CD4-positive, alpha-beta T cell treated with Interleukin-12 subunit alpha and Interleukin-12 subunit beta, for 1 hour (primary cell): ENCODE measurements at places on chromosomes 16 and 17.

- no peak for DNase-seq
Observed at GRCh38 chr17:73533781-73534180, 110.5 kb downstream of the SDK2 start.

- DNase-seq, result peak; percentile 59
Observed at GRCh38 chr16:89700649-89701424, 668 bp downstream of the SPATA2L start.

- DNase-seq, result no peak
Observed at GRCh38 chr17:61394630-61395408, 4.8 kb upstream of the TBX2 start.

GRCh38 chr16:14109077-14109775 lies 38.1 kb downstream of the MRTFB start:
- DNase-seq, result no peak

- DNase-seq, result no peak
Observed at GRCh38 chr16:19994466-19995170, 79.1 kb downstream of the GPR139 start.

- DNase-seq, result peak; percentile 24
Observed at GRCh38 chr16:68644715-68645493, at the start of gene CDH3. Gene CDH3 (plus strand): TSS chr16:68645310. CDS start chr16:68645380, 70 bp downstream.

GRCh38 chr17:55620023-55620422 lies 102.6 kb downstream of the TMEM100 start:
- no peak for DNase-seq

DNA sequence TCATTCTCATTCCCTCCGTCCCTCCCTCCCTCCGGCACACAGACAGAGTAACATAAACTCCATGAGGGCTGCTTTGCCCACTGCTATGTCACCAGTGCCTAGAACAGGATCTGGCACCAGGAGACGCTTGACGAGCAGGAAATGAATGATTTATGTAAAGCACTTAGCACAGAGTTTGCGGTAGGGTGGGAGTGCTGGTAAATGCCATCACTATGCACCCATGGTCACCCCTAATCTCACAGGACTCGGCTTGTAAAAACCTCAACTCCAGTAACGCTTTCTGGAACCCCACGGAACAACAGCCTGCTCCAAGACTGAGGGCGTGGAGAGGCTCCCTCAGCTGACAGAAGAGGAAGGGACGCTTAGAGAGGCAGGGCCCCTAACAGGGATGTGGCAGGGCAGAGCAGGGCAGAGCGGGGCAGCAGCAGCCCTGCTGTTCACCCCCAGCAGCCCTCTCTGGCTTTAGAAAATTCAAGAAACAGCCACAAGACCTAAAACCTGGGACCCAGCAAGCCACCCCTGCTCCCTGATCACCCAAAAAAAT lies 156.9 kb downstream of the C16orf78 start:
- DNase-seq, result no peak

DNA sequence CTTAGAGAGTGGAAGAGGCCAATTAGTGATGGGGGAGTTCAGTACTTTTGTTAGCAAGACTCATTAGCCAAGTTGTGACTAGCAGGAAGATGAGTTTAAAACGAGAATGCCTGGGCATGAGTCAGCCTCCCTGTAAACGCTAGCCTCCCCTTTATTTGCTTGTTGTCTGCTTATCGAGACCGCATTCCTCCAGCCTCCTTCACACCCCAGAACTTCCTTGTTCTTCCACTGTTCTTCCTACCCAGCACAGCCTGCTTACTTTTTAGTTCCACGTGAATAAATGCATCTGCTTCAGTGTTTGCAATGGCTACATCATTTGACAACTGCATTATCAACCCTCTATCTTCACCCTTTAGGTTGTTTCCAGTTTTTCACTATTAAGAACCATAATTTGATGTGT lies 20.2 kb upstream of the OR3A1 start:
- no peak for DNase-seq

GRCh38 chr17:30824002-30824355 lies 513 bp downstream of the CRLF3 start:
- peak; percentile 36 for DNase-seq

DNA sequence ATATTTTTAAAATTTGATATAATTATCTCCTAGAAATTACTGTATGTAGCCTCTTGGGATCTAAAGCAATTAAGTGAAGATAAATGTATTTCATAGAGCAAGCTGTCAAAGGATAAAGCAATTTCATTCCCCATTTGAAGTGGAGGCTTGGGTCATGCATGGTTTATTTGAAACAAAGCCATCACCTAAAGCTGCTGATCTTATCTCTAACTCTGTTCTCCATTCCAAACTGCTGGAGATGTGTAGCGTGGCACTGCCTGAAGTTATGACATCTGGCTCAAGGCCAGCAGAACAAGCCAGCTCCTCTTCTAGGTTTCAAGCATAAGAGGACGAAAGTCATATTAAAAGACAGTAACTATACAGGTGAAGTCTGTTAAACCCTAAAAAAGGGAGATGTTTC lies 83.9 kb downstream of the HIC1 start:
- DNase-seq, result no peak

DNA sequence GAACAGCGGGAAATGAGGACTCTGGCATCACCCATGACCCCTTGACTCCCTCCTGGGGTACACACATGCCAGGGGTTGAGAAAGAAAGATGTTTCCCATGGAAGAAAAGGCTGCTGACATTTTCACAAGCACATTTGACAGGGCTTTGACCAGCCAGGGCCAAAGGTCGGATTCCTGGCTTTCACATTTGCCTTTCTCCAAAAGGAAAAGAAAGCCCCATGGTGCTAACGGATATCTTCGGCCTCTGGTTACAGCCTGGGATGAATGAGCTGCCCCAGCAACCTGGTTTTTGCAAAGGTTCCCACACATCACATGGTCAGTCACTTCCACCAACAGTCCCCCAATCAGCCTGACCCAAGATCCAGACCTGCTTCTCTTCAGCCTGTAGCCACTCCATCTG lies 478.2 kb upstream of the CDH11 start:
- no peak for DNase-seq

DNA sequence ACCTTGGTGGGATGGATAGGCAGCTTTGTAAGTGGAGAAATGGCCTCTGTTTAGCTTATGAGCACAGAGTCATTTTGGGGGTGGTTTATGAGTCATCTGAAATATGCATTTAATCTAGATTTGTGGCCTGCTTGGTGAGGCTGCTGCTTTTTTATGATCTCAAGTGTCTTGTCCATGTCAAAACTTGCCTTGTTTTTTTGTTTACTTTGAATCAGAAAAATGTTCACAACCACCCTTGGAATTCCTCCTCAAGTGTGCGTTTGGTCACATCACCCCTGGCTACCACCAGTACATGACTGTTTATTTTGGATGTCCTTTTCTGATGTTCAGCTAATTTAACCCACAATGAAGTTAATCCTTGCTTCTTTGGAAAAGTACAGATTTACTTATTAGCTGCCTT lies 64.6 kb downstream of the FTO start:
- DNase-seq, result no peak

DNA sequence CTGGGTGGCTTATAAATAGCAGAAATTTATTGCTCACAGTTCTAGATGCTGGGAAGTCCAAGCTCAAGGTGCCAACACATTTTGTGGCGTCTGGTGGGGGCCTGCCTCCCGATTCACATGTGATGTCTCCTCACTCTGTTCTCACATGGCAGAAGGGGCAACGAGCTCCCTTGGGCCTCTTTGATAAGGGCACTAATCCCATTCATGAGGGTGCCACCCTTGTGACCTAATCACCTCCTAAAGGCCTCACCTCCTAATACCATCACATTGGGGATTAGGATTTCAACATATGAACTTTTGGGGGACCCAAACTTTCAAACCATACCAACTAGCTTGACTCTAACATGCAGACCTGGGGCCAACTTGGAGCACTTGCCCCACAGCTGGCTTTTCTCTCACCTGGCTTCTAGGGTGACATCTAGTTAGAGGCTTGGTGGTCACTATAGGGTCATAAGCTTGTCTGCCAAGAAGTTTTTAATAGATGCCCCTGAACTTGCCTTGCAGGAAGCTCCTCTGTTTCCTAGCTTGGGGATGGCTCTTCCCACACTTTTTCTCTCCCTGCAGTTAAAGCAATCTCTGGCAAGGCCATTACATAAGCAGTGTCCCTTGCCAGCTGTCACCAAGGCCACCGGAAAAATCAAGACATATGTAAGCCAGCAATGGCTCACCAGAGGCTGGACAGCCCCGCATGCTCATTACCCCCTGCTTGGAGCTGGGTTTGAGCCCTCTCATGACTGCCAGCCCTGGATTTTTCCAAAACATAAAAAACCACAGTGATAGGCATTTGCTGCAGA lies 8.4 kb upstream of the MED9 start:
- no peak for DNase-seq

GRCh38 chr16:89084814-89085612 lies 8.6 kb upstream of the ACSF3 start:
- DNase-seq, result no peak

- no peak for DNase-seq
Observed at GRCh38 chr16:46884513-46885293, 541 bp downstream of the GPT2 start.

DNA sequence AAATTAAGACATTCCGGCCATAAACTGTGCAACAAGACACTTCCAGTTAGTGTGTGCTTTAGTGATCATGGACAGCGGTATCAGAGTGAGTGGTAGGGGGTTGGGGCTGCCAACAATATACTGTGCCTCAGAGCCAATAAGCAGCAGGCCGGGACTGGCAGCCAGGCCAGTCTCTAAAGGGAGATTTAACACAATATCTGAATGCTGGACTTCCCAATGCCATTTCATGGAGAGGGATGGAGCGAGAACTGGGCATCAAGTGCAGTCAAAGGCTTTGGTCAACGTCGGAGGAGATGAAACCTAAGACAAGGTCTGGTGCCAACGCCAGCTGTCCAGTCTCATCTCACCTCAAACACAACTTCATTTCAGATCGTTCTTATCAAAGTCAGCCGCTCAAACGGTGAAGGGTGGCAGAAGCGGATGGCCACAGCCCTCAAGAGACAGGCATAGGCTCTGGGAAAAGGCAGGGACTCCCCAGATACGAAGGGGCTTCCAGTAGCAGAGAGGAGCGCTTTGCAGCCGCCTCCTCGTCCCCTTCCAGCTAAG lies 935 bp downstream of the USP32 start:
- DNase-seq, result peak; percentile 5

DNA sequence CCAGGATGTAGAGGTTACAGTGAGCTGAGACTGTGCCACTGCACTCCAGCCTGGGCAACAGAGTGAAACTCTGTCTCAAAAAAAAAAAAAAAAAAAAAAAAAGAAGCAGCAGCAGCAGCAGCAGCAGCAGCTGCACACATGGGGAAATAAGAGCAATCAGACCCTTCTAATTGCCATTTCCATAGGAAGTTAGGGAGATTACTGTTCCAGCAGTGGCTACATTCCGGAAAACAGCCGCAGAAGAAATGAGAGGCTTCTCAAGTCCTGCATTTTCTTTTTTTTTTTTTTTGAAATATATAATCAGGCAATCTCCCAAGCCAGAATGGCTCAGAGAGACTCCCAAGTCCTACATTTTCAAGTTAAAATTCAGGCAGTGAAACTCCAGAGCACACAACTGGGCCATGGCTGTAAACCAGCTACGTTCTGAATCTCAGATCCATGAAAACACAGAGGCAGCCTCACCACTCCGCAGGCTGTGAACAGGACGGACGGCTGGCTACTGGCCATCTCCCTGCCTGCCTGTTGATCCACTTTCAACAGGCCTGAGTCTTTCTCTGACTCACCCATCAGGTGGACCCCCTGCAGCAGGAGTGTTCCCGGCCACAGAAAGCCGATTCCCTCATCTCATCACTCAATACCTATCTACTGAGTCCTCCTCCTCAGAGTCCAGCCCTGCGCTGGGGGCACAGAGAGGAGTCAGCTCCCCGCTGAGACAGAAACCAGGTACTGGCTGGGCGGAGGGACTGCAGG lies 15.0 kb downstream of the TRPV1 start:
- no peak for DNase-seq

DNA sequence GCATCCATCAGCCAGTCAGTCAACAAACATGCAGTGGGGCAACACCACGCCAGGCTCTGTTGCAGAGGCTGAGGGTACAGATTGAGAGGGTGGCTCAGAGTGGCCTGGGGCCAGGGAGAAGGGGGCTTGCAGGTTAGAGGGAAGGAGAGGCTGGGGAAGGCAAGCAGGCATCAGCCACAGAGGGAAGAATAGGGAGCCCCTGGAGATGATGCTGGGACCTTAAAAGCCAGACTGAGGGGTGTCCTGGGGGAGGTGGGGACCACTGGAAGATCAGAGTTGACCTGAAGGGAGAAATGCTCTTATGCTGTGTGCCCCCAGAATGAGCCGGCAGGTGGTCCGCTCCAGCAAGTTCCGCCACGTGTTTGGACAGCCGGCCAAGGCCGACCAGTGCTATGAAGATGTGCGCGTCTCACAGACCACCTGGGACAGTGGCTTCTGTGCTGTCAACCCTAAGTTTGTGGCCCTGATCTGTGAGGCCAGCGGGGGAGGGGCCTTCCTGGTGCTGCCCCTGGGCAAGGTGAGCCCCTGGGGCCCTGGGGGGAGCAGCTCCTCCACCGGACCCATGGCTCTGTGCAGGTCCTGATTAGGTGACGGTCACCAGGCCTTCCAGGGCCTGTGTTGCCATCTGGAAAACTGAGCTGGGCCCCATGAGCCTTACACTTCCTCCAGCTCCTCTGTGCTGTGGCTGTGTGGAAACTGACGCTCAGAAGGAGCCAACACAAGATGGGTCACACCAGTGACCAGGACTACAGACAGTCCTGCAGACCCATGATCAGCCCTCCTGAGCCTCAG lies 1.7 kb downstream of the CORO1A start:
- no peak for DNase-seq

- no peak for DNase-seq
Observed at GRCh38 chr17:76262732-76263344, 2.3 kb upstream of the UBALD2 start.

- DNase-seq, result no peak
Observed at GRCh38 chr17:61029181-61029580, 351.5 kb downstream of the BCAS3 start.

GRCh38 chr17:71558901-71559300 lies 561.9 kb upstream of the SOX9 start:
- DNase-seq, result no peak

DNA sequence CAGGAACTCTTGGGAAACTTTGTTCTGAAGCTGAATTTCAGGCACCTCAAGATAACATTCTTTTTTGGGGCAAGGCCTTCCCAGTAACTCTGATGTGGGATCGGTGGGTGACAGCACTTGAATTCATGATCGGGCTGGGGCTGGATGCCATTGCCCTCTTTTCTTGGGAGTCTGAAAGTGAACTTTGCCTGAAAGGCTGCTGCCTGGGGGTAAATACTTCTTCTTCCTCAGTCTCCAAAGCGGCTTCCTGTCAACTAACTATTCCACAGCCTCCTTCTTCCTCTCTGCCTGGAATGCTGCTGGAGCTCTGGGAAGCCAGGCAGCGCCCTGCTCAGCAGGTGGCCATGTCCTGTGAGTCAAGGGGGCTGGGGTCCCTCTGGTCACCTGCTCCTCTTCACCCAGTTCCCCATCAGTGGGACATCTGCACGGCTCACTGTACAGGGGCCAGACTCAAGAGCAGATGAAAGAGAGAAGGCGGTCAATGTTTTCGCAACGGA lies 79.5 kb downstream of the WIPI1 start:
- DNase-seq, result no peak

GRCh38 chr17:71634376-71634775 lies 486.4 kb upstream of the SOX9 start:
- DNase-seq, result no peak

DNA sequence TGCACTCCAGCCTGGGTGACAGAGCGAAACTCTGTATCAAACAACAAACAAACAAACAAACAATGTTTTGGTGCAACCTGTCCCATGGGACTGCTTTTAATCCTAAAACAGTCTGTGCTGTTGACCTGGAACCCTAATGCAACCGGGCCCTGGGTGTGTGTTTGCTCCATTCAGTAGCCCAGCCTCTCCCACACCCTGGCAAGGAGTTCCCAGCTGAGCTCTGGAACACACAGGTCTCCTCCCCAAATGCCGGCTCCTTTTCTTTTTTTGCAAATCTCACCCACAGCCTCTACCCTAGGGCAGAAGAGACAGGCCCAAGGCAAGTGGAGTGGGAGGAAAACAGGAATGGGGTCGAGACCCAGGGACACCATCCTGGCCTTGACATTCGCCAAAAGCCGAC lies 29.8 kb upstream of the RASD1 start:
- no peak for DNase-seq
